CD4-positive, alpha-beta T cell treated with Interleukin-15 for 4 hours (primary cell): ENCODE measurements at places on chromosomes 7 and 10.

DNA sequence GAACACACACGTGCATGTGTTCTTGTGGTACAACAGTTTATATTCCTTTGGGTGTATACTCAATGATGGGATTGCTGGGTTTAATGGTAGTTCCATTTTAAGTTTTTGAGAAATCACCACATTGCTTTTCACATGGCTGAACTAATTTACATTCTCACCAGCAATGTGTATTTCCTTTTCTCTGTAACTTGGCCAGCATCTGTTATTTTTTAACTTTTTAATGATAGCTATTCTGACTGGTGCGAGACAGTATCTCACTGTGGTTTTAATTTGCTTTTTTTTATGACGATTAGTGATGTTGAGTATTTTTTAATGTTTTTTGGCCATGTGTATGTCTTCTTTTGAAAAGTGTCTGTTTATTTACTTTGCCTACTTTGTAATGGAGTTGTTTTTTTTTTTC is 256.6 kb downstream of the ZWINT start:
- DNase-seq: no peak

DNA sequence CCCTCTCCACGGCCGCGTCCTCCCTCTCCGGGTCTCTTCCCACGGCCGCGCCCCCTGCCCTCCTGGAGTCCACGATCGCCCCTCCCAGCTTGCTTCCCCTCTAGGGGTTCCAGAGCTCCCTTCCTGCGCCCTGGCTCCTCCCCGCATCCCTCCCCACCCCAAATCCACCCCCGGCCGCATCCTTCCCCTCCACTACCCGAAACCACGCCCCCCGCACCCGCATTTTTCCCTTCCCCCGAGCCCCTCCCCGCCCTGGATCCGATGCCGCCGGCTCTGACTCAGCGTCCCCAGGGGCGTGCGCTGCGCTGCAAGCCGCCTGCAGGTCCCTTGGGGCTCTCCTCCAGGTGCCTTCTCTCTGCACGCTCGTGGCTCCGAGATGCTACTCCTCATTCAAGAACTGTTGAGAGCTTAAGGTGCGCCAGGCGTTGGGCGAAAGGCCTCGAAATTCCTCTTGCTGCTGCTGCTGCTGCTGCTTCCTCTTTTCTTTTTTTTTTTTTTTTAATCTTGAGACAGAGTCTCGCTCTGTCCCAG is 372 bp upstream of the TMEM130 start:
- peak; percentile 52 for DNase-seq

GRCh38 chr10:124035928-124036558 is 57.4 kb downstream of the CHST15 start:
- peak; percentile 31 for DNase-seq

GRCh38 chr7:74713567-74713966 is 56.0 kb downstream of the GTF2I start:
- DNase-seq: no peak

DNA sequence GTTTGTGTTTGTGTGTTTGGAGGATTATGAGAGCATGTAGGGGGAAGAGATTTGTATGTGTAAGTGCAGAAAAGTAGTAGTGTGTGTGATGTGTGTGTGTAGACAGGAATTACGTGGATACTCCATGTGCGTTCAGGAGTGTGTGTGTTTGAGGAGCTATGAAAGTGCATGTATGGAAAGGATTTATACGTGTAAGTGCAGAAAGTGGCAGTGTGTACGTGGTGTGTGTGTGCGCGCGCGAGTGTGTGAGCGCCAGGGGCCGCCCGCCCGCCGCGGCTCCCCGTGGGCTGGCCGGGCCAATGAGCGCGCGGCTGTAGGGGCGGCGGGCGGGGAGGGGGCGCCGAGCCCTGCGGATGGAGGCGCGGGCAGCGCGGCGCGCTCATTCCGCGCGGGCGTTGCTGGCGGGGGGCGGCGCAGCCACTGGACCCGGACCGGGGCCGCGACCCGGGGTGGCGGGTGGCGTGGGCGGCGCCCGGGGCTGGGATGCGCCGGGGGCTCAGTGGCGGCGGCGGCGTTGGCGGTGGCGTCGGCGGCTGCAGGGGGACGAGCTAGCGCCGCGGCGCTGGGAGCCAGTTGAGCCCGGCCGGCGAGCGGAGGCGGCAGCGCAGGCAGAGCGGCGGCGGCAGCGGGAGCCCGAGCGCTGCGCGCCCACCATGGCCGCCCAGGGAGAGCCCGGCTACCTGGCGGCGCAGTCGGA is at the start of gene BICC1:
BICC1 (plus strand) TSS at position 382 of the 697 bp plus-strand sequence; CDS start at position 654, 272 bp downstream.
- no peak for DNase-seq

GRCh38 chr7:16397501-16398145 is 23.7 kb downstream of the CRPPA start:
- no peak for DNase-seq

DNA sequence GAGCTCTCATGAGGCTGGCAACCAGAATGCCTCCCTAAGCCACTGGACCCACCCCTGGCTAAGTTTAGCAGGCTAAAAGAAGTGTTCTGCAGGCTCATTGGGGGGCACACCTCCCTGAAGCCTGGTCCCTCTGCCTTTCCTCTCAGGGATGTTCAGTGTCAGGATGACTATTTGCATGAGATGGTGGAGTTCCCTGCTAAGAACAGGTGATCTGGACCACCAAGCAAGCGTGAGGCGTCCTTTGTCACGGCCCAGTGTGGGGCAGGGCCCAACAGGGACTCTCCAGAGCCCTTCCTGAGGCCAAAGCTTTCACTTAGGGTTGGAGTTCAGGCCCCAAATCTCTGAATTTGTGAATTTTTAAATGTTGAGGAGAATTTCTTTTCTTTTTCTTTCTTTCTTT is 12.0 kb downstream of the SUFU start:
- DNase-seq: no peak

GRCh38 chr10:58712982-58713381 is 200.3 kb downstream of the BICC1 start:
- no peak for DNase-seq

DNA sequence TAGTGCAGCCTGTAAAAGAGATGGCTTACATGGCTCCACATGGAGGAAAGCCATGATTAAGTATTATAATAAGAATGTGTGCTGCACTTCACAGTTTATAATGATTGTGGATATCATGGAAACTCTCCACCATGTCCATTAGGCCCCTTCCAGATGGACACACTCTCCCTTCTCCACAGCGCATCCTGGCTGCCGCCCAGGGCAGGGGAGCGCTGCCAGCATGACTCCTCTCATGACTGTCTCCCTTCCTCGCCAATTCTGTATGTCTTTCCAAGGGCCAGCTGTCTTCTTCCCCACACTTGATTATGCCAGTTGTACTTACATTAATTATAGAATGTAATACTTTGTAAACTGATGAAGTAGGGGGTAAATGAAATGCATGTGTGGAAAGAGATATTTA is 259.3 kb upstream of the TMEM72 start:
- DNase-seq: no peak

- DNase-seq: no peak
These were observed 72.8 kb upstream of the GRB10 start for GRCh38 chr7:50855526-50855925.

GRCh38 chr7:81822811-81823210 is 53.0 kb upstream of the HGF start:
- DNase-seq: no peak

- no peak for DNase-seq
These were observed 39.6 kb downstream of the CUL2 start for GRCh38 chr10:35050568-35050967.

GRCh38 chr10:4708123-4708759 is 117.8 kb upstream of the AKR1E2 start:
- DNase-seq: no peak
